ENCODE measurements at places on chromosomes 3 and 15. TPM values are rescaled to one million over a fixed set of nuclear protein-coding genes. Genes with fewer than 3 reads are reported as not detected.

GRCh38 chr15:50057905-50058639 lies 61.0 kb downstream of the ATP8B4 start:
- H3K27me3 ChIP-seq: no peaks in the 10 kb centered on the region
- no peaks in the 10 kb centered on the region for H3K36me3 ChIP-seq

DNA sequence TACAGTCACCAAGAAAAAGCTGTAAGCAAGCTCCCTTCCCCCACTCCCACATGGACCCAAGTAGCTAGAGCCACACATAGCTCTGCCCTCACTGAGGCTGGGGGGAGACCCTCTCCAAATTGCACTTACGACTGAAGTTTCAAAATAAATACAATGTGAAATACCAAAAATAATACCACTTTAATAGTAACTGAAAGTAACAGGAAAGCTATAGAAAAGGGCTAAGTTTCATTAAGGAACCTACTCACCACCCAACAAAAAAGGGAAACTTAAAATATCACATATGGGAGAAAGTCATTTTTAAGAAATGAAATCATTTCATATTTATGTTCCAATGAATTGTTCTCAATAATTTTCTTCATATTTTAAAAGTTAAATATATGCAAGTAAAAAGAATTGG lies 130.4 kb upstream of the UBE2E2 start:
- H3K27me3 ChIP-seq: no peaks in the 10 kb centered on the region
- DNase-seq: no peak
- no peak overlapping the region for H3K27ac ChIP-seq
- H3K36me3 ChIP-seq: no peaks in the 10 kb centered on the region
- H3K4me3 ChIP-seq: no peak overlapping the region
- H3K4me1 ChIP-seq: no peaks in the 10 kb centered on the region

- no peak overlapping the region for H3K27ac ChIP-seq
- no peak for DNase-seq
- peaks cover 4% of the 10 kb centered on the region for H3K27me3 ChIP-seq
- H3K4me3 ChIP-seq: no peak overlapping the region
Measured at GRCh38 chr3:127889461-127889863, 25.6 kb upstream of the KBTBD12 start.

DNA sequence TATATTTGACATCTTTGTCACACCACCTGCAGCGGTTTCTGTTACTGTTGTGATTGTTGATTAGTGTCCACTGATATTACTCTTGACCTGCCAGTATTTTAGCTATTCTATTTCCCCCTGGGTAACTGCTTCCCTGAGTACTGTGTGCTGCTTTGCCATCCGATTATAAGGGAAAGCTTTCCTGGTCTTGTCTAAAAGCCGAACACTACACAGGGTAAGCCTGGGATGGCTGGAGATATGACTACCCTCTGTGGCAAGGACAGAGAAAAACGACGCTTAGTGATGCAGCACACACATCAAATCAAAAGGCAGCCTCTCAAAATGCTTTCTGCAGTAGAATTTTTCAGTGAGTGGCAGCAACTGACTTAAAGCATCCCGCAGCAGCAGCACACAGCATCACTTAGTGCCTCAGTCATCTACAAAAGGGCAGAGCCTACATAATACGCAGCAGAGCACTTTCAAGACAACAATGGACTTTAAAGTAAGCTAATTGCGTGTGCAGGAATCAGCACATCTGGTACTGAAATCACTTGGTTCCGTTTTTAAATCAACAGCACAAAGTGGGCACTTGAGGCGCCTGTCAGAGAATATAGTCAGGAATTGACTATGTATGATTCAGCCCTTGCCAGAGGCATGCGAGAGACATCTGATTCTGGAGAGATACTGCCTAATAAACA lies 656.3 kb upstream of the TGFBR2 start:
- DNase-seq: no peak
- no peaks in the 10 kb centered on the region for H3K4me1 ChIP-seq
- H3K27ac ChIP-seq: no peak overlapping the region
- no peak overlapping the region for H3K4me3 ChIP-seq
- H3K36me3 ChIP-seq: no peaks in the 10 kb centered on the region

DNA sequence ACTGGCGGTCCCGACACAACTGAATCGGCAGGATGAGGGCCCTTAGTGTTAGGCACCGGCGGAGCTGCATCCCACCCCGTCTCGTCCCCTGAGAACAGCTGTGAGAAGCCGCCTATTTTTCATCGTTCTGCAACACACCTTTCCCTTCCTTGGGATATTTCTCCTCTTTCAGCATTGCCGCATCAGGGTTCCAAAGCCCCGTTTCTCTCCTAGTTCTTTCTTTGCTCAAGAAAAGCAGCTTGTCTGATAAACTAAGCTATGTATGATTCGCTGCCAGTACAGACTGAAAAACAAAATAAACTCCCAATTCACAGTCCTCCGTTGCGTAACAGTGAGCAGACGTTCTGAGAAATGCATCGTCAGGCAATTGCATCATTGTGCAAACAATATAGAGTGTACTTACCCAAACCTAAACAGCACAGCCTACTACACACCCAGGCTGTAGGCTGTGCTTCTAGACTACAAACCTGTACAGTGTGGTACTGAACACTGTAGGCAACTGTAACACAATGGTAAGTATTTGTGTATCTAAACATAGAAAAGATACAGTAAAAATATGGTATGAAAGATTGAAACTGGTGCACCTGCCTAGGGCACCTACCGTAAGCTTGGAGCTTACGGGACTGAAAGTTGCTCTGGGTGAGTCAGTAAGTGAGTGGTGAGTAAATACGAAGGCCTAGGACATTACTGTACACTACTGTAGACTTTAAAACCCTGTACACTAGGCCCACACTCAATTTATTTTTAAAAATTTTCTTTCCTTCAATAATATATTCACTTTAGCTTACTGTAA lies 8.9 kb upstream of the ADAMTS17 start:
- H3K36me3 ChIP-seq: no peaks in the 10 kb centered on the region
- H3K27ac ChIP-seq: peak overlapping the region; percentile 39
- peak overlapping the region; percentile 31 for H3K4me3 ChIP-seq
- peaks cover 19% of the 10 kb centered on the region for H3K4me1 ChIP-seq
- peak; percentile 90 for DNase-seq
- no peaks in the 10 kb centered on the region for H3K27me3 ChIP-seq

GRCh38 chr3:147049821-147050220 lies 356.5 kb downstream of the ZIC4 start:
- H3K4me1 ChIP-seq: no peaks in the 10 kb centered on the region
- no peaks in the 10 kb centered on the region for H3K36me3 ChIP-seq
- no peak overlapping the region for H3K4me3 ChIP-seq
- DNase-seq: no peak

DNA sequence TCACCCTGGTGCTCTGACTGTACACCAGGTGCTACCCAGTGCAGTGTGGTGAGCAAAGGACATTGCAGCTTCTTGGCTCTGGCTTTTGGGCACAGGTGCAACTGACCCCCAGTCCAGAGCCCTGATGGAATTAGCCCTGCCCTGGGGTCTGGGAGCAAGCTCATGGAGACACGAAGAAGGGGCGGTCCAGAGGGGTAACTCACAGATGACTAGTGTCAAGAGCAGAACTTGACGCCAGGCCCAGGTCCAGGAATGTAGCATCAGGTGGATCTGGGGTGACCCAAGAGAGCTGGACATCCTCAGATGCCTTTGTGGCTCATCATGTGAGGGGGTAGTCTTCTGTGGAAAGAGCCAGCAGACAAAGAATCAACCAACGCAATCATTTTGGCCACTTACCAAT lies 88.9 kb downstream of the ASB7 start:
- no peaks in the 10 kb centered on the region for H3K36me3 ChIP-seq
- no peak overlapping the region for H3K27ac ChIP-seq
- no peak for DNase-seq
- no peaks in the 10 kb centered on the region for H3K4me1 ChIP-seq
- H3K4me3 ChIP-seq: no peak overlapping the region

- H3K27me3 ChIP-seq: peaks cover 1% of the 10 kb centered on the region
- peaks cover 66% of the 10 kb centered on the region for H3K4me1 ChIP-seq
- no peaks in the 10 kb centered on the region for H3K36me3 ChIP-seq
- DNase-seq: no peak
- no peak overlapping the region for H3K27ac ChIP-seq
Measured at GRCh38 chr3:58236527-58237237, 910 bp upstream of the ABHD6 start.

- no peak for DNase-seq
- H3K27me3 ChIP-seq: no peaks in the 10 kb centered on the region
- no peak overlapping the region for H3K4me3 ChIP-seq
- no peaks in the 10 kb centered on the region for H3K36me3 ChIP-seq
- H3K27ac ChIP-seq: no peak overlapping the region
Measured at GRCh38 chr3:162538491-162538890, 1041.9 kb downstream of the OTOL1 start.

GRCh38 chr3:69364354-69364753 lies 21.5 kb downstream of the FRMD4B start:
- no peak for DNase-seq
- no peaks in the 10 kb centered on the region for H3K36me3 ChIP-seq
- H3K27me3 ChIP-seq: no peaks in the 10 kb centered on the region
- no peaks in the 10 kb centered on the region for H3K4me1 ChIP-seq
- H3K4me3 ChIP-seq: no peak overlapping the region

GRCh38 chr3:196726788-196727675 lies 12.6 kb upstream of the PAK2 start:
- H3K27me3 ChIP-seq: no peaks in the 10 kb centered on the region
- no peaks in the 10 kb centered on the region for H3K4me1 ChIP-seq
- no peak overlapping the region for H3K27ac ChIP-seq
- no peak overlapping the region for H3K4me3 ChIP-seq
- H3K36me3 ChIP-seq: no peaks in the 10 kb centered on the region

- H3K4me1 ChIP-seq: no peaks in the 10 kb centered on the region
- H3K4me3 ChIP-seq: no peak overlapping the region
- no peaks in the 10 kb centered on the region for H3K36me3 ChIP-seq
- H3K27me3 ChIP-seq: no peaks in the 10 kb centered on the region
- H3K27ac ChIP-seq: no peak overlapping the region
- DNase-seq: no peak
Measured at GRCh38 chr3:69110941-69111546, 11.4 kb downstream of the LMOD3 start.

- DNase-seq: peak; percentile 54
- no peaks in the 10 kb centered on the region for H3K27me3 ChIP-seq
- H3K27ac ChIP-seq: no peak overlapping the region
- H3K36me3 ChIP-seq: no peaks in the 10 kb centered on the region
- peaks cover 6% of the 10 kb centered on the region for H3K4me1 ChIP-seq
- no peak overlapping the region for H3K4me3 ChIP-seq
Measured at GRCh38 chr3:28050885-28051284, 190.5 kb upstream of the CMC1 start.

- H3K36me3 ChIP-seq: no peaks in the 10 kb centered on the region
- H3K4me1 ChIP-seq: no peaks in the 10 kb centered on the region
- no peaks in the 10 kb centered on the region for H3K27me3 ChIP-seq
- H3K4me3 ChIP-seq: no peak overlapping the region
- no peak overlapping the region for H3K27ac ChIP-seq
Measured at GRCh38 chr3:24385012-24385615, 109.5 kb downstream of the THRB start.

DNA sequence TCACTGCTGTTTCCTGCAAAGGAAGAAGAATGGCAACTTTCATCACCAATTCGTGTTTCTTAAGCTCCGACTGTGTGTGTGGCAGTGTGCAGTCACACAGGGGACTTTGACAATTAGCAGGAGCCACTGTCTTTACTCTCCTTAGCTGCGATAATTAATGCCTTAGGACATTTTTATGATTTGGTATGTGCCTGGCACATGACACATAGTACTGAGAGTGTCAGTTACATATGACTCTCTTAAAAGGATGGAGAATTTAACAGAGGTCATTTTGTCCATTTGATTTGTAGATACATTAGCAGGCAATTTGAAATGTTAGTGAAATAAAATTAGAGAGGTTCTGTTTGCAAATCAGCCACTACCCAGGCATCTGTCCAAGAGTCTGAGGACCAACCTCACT lies 128.9 kb upstream of the VEPH1 start:
- H3K27me3 ChIP-seq: no peaks in the 10 kb centered on the region
- no peaks in the 10 kb centered on the region for H3K4me1 ChIP-seq
- no peak overlapping the region for H3K27ac ChIP-seq
- H3K36me3 ChIP-seq: no peaks in the 10 kb centered on the region
- DNase-seq: no peak

- H3K36me3 ChIP-seq: no peaks in the 10 kb centered on the region
- no peak overlapping the region for H3K4me3 ChIP-seq
- H3K27me3 ChIP-seq: peaks cover 16% of the 10 kb centered on the region
- no peaks in the 10 kb centered on the region for H3K4me1 ChIP-seq
- no peak overlapping the region for H3K27ac ChIP-seq
Measured at GRCh38 chr3:57142411-57142723, 22.8 kb downstream of the IL17RD start.

DNA sequence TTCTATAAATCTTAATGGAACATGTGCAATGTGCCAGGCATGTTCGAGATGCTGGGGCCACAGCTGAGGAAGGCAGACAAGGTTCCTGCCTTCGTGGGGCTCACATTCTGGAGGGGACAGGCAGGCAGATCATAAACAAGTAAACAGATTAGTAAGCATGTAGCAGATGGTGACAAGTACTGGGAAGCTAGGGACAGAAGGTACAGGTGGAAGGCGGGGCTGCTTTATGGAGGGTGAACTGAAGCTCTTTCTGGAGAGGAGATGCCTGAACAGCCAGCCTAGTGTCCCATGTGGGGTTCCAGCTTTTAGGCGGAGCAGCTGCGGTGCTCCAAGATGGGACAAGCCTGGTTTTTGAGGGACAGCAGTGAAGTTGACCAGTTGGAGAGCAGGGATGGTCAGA lies 74.7 kb upstream of the SNRK start:
- no peaks in the 10 kb centered on the region for H3K36me3 ChIP-seq
- H3K4me3 ChIP-seq: no peak overlapping the region
- no peak for DNase-seq
- H3K27me3 ChIP-seq: peaks cover 20% of the 10 kb centered on the region
- no peak overlapping the region for H3K27ac ChIP-seq

- no peak for DNase-seq
- H3K4me3 ChIP-seq: no peak overlapping the region
- H3K27me3 ChIP-seq: no peaks in the 10 kb centered on the region
Measured at GRCh38 chr3:99919694-99920093, 102.0 kb downstream of the CMSS1 start.

Gene PPM1L
- total RNA-seq: 1.4 TPM

Gene ESYT3
- 4.1 TPM for total RNA-seq

Gene FETUB
- total RNA-seq: 2.1 TPM

Gene EBLN2
- 1.3 TPM for total RNA-seq

Gene ABHD6
- total RNA-seq: 5.7 TPM

Gene GOLGA6D
- total RNA-seq: not detected

Gene PHLDB2
- 23.6 TPM for total RNA-seq

Gene ROPN1
- total RNA-seq: not detected

Gene UMPS
- 117 TPM for total RNA-seq

Gene PLA2G4B
- total RNA-seq: 5.1 TPM

Gene SLC51A
- total RNA-seq: 4.3 TPM

Measured in HepG2 (cell line).